Naive thymus-derived CD4-positive, alpha-beta T cell (primary cell): ENCODE measurements at places on chromosomes 6 and 20. TPM values are rescaled to one million over a fixed set of nuclear protein-coding genes. Genes with fewer than 3 reads are reported as not detected.

OTOR gene
- total RNA-seq: not detected in 2 replicates

SLCO4A1 gene
- 0.81 TPM for total RNA-seq

AGPAT1 gene
- 25.0 TPM for total RNA-seq

KIF16B gene
- total RNA-seq: 12.0 TPM

XKR7 gene
- 0.05 TPM in 1 of 2 replicates, not detected in the other for total RNA-seq

TINAG gene
- not detected for total RNA-seq

SGK2 gene
- total RNA-seq: 1.9 TPM

PRPH2 gene
- not detected for total RNA-seq

SIM1 gene
- not detected for total RNA-seq

GMPR gene
- 0.93 TPM for total RNA-seq

SEL1L2 gene
- not detected for total RNA-seq

DNA sequence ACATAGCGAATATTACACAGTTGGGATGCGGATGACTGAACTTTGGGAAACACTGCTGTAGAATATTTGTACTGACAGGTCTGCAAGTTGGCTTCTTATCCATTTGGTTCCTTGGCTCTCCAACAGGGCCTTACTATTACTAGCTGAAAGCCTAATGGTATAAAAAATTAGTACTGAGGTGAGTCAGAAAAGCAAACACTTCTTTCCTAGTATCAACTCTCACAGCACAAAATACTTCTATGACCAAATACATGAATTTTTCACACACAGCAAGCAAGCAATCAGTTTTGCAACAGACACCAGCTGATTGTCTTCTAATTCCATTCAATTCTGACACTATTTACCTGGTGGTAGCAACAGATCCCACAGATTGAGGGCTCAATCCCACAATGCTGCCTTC, 168.3 kb downstream of the COL9A1 start:
- DNase-seq: no peak

- no peak for DNase-seq
These were observed 29.2 kb downstream of the YTHDF1 start for GRCh38 chr20:63186528-63187316.

GRCh38 chr6:38021029-38021428, 201.5 kb downstream of the ZFAND3 start:
- DNase-seq: no peak

DNA sequence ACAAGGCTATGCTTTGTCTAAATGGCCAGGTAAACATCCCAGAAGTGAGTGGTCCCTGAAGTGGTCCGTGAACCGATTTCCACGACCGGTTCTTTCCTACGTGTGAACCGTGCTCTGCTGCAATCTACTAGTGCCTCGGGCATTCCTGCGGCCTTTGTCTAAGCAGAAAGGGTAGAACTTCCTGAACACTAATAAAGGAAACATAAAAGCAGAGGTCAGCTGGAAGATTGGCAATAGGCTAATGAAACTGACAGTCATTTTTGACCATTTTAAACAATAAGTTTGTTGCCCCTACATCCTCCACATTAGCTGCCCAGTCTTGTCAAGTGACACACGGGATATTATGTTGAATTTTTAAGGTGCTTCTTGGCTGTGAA, 410.0 kb downstream of the PLCB1 start:
- DNase-seq: no peak

DNA sequence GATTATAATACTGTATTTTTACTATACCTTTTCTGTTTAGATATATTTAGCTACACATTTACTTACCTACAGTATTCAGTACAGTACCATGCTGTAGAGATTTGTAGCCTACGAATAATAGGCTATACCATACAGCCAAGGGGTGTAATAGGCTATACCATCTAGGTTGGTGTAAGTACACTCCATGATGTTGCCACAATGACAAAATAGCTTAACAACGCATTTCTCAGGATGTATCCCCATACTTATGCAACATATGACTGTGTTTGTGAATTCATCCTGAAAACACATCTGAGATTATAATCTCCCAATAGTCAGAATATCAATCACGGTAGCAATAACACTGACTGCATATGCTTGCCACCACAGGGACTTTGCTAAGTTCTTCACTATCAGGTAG, 20.7 kb downstream of the B4GALT5 start:
- no peak for DNase-seq

DNA sequence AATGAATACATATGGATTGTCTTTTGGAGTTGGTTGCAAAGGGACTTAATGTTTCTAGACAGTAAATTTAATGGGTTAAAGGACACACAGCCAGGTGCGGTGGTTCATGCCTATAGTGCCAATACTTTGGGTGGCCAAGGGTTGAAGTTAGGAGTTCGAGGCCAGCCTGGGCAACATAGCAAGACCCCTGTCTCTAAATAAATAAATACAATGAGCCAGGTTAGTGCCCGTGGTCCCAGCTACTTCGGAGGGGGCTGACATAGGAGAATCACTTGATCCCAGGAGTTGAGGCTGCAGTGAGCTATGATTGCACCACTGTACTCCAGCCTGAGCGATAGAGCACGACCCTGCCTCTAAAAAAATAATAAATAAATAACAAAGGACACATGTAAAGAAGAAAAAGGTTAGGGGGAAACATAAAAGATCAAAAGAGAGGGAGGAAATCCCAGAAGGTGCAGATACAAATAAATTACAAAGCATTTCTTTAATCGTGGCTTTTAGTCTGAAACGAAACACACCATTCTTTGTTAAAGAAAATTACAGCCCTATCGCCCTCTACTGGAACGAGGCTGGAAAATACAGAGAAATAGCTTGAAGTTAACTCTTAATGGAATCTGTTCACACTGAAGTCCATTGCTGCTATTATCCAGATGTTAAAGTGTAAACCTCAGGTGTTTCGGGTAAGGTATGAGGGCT, 42.6 kb upstream of the SCML4 start:
- no peak for DNase-seq

- no peak for DNase-seq
These were observed 11.9 kb downstream of the CUL9 start for GRCh38 chr6:43193929-43194328.

GRCh38 chr20:62662422-62662821, 20.1 kb downstream of the SLCO4A1 start:
- DNase-seq: no peak

DNA sequence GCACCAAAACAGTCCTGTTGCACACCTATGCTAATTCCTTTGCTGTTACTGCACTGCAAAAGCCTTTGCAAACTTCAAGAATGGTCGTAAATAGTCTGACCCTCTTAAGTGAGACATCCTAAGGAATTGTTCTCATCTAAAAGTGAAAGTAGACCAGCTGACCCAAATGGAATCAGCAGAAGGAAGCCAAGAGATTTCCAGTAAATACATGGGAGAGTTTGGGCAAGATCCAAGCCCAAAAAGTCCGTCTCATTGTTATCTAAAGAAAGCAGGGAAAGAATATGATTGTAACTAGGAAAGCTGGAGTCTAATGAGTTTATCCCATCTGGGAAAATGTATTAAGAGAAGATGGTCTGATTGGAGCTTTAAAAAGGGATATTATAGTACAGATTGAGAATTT, 43.0 kb upstream of the HIVEP1 start:
- no peak for DNase-seq

DNA sequence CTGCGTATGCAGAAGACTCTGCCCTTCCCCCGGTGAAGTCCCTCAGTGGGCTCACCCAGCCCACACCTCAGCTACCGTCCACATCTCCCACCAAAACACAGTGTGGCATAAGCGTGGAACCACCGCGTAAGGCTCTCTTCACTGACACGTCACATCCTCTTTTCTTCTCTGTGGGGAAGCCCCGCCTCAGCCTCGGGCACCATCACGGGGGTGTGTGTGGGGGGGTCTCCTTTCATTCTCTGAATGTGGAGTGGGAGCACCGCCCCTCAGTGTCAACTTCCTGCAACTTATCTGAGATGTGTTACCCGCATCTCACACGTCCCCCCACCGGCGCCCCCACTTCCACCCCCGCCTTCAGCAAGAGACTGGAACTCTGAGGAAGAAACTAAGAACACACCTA, 388.4 kb upstream of the JARID2 start:
- peak; percentile 77 for DNase-seq

DNA sequence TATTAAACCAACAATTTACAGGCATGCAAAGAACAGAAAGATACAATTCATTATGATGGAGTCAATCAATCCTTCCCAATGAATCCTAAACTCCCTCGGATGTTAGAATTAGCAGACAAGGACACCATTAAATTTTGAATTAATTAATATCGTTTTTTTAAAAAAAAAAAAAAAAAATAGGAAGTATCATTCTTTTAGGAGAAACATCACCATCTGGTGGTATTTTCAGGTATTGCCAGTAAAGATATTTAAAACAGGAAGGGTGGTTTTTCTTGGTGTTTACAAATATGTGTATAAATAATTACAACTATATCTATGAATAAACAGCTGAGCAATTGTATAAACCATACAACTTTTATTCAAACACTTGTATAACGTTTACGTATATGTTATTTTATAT, 564.4 kb downstream of the HAO1 start:
- DNase-seq: no peak

- DNase-seq: no peak
These were observed 30.7 kb downstream of the ASIP start for GRCh38 chr20:34271956-34272355.

- DNase-seq: no peak
These were observed 181.1 kb downstream of the REV3L start for GRCh38 chr6:111301946-111302345.

DNA sequence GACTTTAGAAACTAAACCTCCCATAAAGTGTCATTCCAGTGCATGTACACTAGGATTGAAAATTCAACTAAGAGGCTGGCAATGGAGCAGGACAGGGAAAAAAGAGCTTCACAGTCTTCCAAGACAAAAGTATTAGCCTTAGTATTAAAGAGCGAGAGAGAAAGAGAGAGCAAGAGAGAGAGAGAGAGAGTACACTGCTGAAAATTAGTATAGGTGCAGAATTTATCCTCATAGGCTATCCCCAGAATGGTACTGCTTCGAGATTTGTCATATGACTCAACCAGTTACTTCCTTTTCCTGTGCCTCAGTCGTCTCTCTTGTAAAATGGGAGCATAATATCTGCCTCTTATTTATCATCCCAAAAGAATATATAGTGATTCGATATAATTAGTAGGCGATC, 543.2 kb upstream of the JARID2 start:
- DNase-seq: no peak

DNA sequence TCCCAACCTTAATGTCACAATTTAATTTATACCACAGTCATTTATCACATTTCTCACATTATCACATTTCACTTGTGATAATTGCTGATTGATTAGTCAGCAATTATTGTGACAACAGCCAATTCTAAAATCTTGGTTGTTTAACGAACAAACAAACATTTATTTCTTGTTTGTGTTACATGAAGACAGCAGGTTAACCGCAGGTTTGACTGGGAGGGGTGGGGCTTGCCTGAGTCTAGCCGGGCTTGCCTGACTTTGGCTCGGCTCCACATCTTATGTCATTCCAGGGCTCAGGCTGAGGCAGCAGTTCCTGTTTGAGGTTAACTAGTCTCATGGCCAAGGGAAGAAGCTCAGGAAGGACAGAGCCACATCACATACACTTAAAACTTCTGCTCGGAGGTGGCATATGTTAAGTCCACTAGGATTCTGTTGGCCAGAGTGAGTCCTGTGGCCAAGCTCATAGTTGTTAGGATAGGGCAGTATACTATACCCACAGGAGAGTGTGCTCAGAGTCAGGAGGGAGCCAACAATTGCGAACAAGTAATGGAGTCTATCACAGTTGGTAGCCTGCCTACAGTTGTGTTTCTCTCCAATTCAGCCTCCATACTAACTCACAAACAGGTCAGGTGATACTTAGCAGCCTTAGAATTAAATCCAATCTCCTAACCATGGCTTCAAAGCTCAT, 90.0 kb upstream of the IFNGR1 start:
- no peak for DNase-seq

- DNase-seq: no peak
These were observed 1.7 kb downstream of the ARFGEF2 start for GRCh38 chr20:48923149-48923718.

- no peak for DNase-seq
These were observed 10.5 kb downstream of the MRPS18A start for GRCh38 chr6:43676962-43677606.

DNA sequence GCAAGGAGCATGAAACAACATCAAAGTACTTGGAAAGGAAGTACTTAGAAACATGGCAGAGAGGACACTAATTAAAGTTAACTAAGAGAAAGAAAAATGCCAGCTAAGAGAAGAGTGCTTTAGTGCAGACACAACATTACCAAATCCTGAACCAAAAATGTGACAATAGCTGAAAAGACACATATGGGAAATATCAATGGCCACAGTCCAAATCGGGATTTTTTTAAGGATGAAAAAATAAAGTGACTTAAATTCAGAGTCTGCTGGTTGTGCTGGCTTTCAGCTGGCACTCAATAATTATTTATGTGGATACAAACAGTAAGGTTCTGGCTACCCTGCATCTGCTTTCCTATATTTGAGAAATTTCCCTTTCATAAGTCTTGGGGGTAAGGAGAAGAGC, 12.6 kb upstream of the DST start:
- no peak for DNase-seq

GRCh38 chr6:45535933-45536332, 158.2 kb upstream of the SUPT3H start:
- no peak for DNase-seq

DNA sequence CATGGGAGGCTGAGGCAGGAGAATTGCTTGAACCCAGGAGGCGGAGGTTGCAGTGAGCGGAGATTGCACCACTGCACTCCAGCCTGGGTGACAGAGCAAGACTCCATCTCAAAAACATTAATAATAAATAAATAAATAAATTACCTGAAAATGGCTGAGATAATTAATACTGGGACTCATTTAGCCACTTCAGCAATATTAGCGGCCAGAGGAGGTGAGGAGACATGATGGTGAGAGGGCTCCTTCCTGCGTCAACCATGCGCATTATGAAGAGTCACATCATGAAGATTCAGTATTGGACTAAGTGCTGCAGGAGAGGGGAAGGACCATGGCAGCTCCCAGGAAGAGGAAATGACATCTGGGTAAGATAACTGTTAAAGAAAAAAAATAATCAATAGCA, 2.9 kb upstream of the PYGB start:
- no peak for DNase-seq

DNA sequence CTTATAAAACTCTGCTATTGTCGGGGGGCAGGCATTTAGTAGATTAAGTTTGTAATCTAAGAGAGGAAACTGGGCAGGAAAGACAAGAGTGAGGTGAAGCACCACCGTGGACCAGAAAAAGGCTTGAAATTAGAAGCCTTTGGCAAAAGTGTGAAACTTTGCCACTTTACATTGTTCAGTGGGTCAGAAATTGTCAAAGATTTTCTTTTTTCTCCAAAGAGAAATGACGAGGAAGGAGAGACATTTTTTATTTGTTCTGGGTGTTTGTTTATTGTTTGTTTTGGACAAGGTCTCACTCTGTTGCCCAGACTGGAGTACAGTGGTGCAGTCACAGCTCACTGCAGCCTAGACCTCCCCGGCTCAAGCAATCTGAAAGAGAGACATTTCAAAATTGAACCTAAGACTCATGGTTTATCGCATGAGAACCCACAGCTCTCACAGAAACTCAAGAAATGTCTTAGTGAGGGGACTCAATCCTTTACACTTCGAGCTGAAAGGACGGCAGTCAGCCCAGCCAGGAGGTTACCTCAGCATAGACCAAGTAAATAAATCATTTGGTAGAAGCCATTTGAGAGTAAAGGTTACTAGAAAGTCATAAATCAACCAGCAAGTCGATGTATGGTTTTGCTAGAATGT, 262.8 kb upstream of the TAB2 start:
- no peak for DNase-seq
